ENCODE measurements at places on chromosomes 12 and 14. TPM values are rescaled to one million over a fixed set of nuclear protein-coding genes. Genes with fewer than 3 reads are reported as not detected.

- DNase-seq, result no peak
Measured at GRCh38 chr14:70013271-70013873, 134.2 kb downstream of the SMOC1 start.

DNA sequence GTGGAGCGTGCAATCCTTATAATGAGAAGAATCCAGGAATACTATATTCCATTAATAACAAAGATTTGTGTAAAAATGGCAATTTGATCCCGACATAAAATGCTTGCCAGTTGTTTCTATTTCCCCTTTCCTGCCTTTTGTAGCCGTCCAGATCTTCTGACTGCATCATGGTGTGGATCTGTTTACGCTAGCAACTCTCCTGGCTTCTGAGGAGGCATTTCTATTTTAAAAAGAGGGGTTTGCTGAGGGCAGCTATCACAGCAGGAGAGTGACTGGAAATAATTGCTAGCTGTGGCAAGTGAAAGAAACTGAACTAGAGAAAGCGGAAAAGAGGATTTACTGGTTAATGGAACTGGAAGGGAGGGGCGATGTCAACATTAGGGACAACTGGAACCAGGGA, 145.6 kb downstream of the ATP23 start:
- DNase-seq, result no peak

DNA sequence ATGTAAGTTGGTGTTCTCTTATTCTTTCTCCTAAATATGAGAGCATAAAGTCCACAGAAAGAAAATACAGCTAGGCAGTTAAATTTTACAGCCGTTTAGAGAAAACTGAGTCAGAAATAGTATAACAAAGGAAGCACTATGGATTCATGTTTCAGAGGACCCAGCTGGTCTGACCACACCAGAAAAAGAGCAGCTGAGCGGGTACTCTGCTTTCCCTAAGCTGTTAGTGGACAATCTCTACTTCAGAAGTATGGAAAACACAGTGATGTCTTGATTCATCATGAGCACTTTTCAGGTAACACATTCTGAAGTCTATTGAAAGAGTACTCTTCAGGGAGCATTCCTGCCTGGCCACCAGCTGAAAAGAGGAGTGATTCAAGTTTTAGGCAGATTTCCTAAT, 12.4 kb downstream of the PPM1H start:
- DNase-seq, result peak; percentile 11

DNA sequence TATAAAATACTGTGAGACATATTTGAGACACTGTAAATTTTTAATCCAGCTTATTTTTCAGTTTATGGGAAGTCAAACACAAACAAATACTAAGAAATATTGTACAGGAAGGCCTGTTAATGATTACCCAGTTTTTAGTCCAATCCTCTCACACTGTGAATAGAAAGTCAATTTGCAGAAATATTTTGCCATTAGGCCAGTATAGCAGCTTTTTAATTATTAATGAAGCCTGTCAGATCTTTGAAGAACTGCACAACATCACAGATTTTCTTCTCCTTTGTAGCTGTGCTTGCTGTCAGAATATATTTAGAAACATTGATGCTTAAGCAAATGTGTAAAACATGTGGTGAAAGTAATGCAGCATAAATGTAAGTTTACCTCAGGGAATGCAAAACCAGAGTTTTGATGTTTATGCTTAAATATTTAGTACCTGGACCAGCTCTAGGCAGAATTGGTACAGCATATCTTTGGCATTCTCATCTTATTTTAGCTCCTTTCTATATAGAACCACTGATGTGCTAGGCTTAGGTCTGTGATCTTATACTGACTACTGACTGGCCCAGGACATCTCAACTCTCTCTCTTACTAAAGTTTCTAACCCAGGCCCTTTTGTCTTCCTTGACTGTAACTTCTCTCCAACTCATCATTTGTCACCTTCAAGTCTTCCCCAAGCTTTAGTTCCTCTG, 230.8 kb upstream of the NAV3 start:
- no peak for DNase-seq

DNA sequence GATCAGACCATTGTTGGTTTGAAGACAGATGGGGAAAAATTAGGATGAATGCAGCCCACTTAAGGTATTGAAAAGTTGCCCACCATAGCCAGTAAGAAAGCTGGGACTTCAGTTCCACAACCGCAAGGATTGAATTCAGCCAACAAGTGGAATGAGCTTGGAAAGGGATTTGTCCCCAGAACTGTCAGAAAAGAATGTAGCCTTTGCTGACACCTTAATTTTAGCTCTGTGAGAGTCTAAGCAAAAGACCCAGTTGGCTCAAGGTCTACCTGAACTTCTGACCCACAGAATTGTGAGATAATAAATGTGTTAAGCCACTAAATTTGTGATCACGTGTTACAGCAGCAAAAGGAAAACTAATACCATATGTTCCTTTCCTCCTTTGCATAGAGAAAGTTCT, 29.4 kb downstream of the PPFIA2 start:
- DNase-seq, result no peak

- DNase-seq, result peak; percentile 34
Measured at GRCh38 chr14:70555890-70556289, 21.1 kb upstream of the ADAM20 start.

- no peak for DNase-seq
Measured at GRCh38 chr14:61380984-61381383, 59.6 kb downstream of the PRKCH start.

DNA sequence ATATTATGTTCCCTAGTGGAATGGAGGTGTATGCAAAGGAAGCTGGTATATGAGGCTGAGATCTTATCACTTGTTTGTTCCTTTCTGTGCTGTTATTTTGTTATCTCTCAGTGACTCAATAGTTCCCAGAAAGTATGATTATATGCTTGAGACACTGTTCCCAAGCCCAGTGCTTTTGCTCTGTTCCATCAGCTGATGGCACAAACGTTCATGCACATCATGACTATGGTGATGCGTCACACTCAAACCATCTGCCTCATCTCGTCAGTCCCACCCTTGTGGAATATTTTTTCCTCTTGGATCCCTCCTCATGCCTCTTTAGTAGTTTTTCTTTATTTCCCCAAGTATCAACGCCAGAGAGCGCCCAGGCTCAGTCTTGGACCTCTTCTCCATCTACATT, 786.9 kb downstream of the AACS start:
- DNase-seq, result peak; percentile 2

- DNase-seq, result no peak
Measured at GRCh38 chr12:132429602-132429945, 60.4 kb upstream of the FBRSL1 start.

DNA sequence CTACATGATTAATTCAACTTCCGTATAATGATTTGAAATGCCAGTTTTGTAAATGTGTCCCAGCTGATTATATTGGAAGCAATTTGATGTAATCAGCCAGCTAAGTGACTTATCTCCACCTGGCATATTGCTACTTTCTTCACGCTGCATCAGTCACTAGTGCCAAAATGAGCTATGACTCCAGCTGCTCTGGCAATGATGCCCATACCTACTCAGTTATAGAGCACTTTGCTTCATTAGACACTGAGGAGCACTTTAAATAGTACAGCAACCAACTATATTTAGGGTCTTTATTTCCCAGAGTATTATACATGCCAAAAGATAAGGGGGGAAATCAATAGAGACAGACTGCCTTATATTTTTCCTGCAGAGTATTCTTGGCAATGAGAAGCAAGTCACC, 67.9 kb upstream of the LIN7A start:
- DNase-seq, result no peak

- DNase-seq, result peak; percentile 48
Measured at GRCh38 chr12:93127582-93128331, 198.7 kb upstream of the EEA1 start.

DNA sequence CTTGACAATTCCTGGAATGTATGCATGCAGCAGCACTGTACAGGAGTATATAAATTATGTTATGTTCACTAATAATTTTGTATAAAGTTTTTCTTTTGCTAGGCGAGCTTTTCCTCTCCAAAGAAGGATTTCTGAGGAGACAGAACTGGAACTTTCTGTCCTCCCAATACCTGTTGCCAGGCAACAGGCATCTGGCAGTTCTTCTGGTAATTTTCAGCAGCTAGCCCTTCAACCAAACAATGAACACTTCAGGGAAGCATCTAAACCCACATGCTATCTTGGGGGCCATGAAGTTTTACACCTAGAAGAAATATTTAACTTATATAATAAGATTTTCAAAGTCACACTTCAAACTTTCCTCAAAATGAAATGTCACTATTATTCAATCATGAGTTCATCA, 162.9 kb upstream of the SYT10 start:
- DNase-seq, result no peak

The B3GNT4 gene
- total RNA-seq, result not detected

The HCAR3 gene
- total RNA-seq, result not detected

The KCNMB4 gene
- under 0.01 TPM for total RNA-seq

The LUM gene
- 102 TPM for total RNA-seq

The CIROP gene
- not detected for total RNA-seq

The RD3L gene
- total RNA-seq, result not detected
